ENCODE measurements at places on chromosomes 5 and 9.

- no peak overlapping the region for H3K27ac ChIP-seq
- DNase-seq: no peak
- H3K36me3 ChIP-seq: no peaks in the 10 kb centered on the region
Measured at GRCh38 chr5:97543166-97543565, 360.1 kb upstream of the RIOK2 start.

- H3K27me3 ChIP-seq: no peaks in the 10 kb centered on the region
- no peak for DNase-seq
- no peaks in the 10 kb centered on the region for H3K4me1 ChIP-seq
- no peak overlapping the region for H3K4me3 ChIP-seq
- H3K27ac ChIP-seq: no peak overlapping the region
- no peaks in the 10 kb centered on the region for H3K36me3 ChIP-seq
Measured at GRCh38 chr9:5516453-5517220, 6.3 kb downstream of the PDCD1LG2 start.

GRCh38 chr5:115194676-115195075 lies 25.0 kb upstream of the TRIM36 start:
- H3K4me1 ChIP-seq: peaks cover 7% of the 10 kb centered on the region
- DNase-seq: no peak
- no peaks in the 10 kb centered on the region for H3K36me3 ChIP-seq
- no peak overlapping the region for H3K27ac ChIP-seq
- no peak overlapping the region for H3K4me3 ChIP-seq

DNA sequence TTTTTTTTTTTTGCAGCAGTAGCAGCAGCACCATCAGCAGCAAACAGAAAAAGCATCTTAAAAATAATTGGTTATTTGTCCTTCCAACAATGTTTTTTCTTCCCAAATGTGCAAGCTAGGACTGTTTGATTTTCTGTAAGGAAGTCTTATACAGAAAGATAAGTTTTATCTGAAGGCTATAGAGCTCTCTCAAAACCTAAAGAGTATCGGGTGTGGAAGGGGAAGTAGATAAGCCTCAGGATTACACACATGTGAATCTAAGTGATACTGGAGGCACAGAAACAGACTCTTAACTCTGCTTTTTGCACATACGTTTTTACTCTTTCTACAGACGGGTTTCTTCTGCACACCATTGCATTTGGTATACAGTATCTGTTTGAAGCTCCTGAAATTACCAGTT lies 184.4 kb upstream of the FTMT start:
- DNase-seq: no peak
- no peaks in the 10 kb centered on the region for H3K27me3 ChIP-seq
- H3K36me3 ChIP-seq: no peaks in the 10 kb centered on the region
- no peaks in the 10 kb centered on the region for H3K4me1 ChIP-seq

- DNase-seq: no peak
- H3K36me3 ChIP-seq: no peaks in the 10 kb centered on the region
- H3K4me3 ChIP-seq: no peak overlapping the region
Measured at GRCh38 chr9:15944341-15944740, 391.5 kb downstream of the CCDC171 start.

GRCh38 chr9:90847971-90848370 lies 46.4 kb downstream of the SYK start:
- H3K36me3 ChIP-seq: no peaks in the 10 kb centered on the region
- DNase-seq: no peak
- no peaks in the 10 kb centered on the region for H3K27me3 ChIP-seq
- H3K4me1 ChIP-seq: peaks cover 6% of the 10 kb centered on the region
- H3K27ac ChIP-seq: no peak overlapping the region
- no peak overlapping the region for H3K4me3 ChIP-seq

GRCh38 chr5:10923310-10923709 lies 162.3 kb upstream of the DAP start:
- DNase-seq: no peak
- no peak overlapping the region for H3K4me3 ChIP-seq
- H3K27ac ChIP-seq: no peak overlapping the region
- H3K4me1 ChIP-seq: no peaks in the 10 kb centered on the region

DNA sequence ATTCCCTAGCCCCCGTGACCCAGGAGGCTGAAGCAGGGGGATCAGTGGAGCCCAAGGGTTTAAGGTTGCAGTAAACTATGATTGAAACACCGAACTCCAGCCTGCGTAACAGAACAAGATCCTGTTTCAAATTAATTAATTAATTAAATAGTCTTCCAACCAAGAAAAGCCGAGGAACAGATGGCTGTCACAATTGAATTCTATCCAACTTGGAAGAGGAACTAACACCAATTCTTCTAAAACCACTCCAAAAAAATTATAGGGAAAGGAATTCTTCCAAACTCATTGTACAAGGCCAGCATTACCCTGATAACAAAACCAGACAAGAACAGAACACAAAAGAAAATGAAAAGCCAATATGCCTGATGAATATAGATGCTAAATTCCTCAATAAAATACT lies 43.4 kb upstream of the RGS7BP start:
- no peaks in the 10 kb centered on the region for H3K36me3 ChIP-seq
- no peak for DNase-seq
- H3K27ac ChIP-seq: no peak overlapping the region
- no peak overlapping the region for H3K4me3 ChIP-seq
- no peaks in the 10 kb centered on the region for H3K27me3 ChIP-seq

GRCh38 chr9:112520069-112520468 lies 33.4 kb downstream of the KIAA1958 start:
- no peak for DNase-seq
- no peak overlapping the region for H3K4me3 ChIP-seq
- no peaks in the 10 kb centered on the region for H3K27me3 ChIP-seq
- H3K4me1 ChIP-seq: no peaks in the 10 kb centered on the region
- no peak overlapping the region for H3K27ac ChIP-seq

DNA sequence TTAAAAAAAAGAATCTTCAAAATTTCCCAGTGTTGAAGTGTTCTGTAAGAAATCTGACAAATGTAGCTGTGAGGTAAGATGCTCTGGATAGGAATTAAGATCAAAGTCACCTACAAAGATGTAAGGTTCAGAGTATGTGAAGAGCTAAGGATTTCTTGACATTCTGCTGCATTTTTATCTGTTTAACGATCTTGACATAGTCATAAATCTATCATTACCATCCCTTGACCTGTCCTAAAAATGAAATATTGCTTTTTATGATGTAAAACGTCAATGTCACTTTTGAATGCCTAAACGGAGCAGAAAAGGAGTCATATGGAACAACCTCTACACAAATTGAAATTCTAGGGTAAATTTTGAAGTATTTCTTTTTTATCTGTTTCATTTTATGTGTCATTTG lies 939.3 kb downstream of the CDH18 start:
- no peaks in the 10 kb centered on the region for H3K27me3 ChIP-seq
- DNase-seq: no peak
- H3K27ac ChIP-seq: no peak overlapping the region
- no peaks in the 10 kb centered on the region for H3K36me3 ChIP-seq
- H3K4me3 ChIP-seq: no peak overlapping the region

DNA sequence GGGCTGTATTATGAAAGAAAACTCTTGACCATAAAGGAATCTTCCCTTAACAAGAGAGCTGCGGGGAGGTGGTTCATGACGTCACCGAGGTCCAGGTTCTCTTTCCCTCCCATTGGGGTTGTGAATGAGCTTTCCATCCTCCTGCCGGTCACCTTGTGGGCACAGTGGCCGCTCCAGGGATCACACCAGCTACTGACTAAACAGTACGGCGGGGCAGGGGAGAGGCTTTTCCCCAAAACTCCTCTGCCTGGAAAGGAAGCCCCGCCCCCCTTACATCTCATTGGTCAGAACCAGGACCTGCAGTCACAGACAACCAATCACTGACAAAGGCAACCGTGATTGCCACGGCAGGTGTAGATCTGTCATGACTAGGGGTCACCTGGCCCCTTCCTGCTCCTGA lies 35.6 kb downstream of the ROR2 start:
- H3K27me3 ChIP-seq: no peaks in the 10 kb centered on the region
- H3K36me3 ChIP-seq: no peaks in the 10 kb centered on the region
- H3K4me3 ChIP-seq: no peak overlapping the region
- DNase-seq: no peak
- H3K27ac ChIP-seq: no peak overlapping the region

- no peak overlapping the region for H3K27ac ChIP-seq
- H3K4me3 ChIP-seq: no peak overlapping the region
Measured at GRCh38 chr5:55934115-55934613, 60.6 kb downstream of the IL6ST start.

DNA sequence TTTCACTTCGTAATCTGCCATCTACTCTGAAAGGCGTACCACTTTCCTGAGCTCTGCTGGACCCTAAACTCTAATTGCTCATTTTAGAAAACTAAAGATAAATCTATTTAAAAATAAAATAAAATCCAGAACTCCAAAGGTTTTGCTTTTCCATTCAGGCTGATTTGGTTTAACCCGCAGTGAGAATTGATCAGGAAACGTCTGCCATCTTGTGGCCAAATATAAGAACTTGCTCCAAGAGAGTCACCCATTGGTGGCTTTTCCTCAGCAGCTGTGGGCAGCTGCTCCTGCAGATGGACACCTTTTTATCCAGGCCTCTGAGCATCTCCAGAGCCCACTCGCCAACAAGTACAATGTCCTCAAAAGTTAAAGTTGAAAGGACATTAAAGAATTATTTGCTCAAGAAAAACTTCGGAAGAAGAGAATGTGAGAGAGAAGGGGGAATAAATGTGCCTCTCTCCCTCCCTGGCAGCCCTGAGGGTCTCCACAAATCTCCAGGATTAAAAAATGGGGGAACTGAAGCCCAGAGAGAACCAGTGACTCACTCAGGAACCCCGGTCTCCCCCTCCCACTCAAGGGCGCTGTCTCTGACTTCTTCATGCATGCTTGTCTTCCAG lies 4.1 kb downstream of the SAXO1 start:
- no peak overlapping the region for H3K4me3 ChIP-seq
- DNase-seq: no peak
- no peak overlapping the region for H3K27ac ChIP-seq
- H3K27me3 ChIP-seq: no peaks in the 10 kb centered on the region
- H3K36me3 ChIP-seq: no peaks in the 10 kb centered on the region

DNA sequence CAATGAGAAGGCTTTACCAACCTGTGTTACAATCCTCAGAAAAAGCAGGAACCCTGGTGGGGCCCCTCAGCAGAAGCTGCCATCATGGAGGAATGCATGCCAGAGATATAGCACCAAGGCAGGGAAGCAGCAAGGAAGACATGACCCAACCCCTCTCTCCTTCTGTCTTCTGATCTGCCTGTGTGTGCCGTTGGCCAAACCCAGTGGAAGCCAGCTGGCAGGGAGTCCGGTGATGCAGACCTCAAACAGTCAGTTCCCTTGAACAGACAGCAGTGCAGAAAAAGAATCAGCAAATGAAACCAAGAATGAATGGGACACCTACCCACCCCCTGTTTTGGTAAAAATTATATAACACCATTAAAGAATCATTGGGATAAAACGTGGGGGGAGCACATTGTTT lies 234.2 kb downstream of the ZNF608 start:
- H3K27ac ChIP-seq: no peak overlapping the region
- peaks cover 16% of the 10 kb centered on the region for H3K4me1 ChIP-seq
- DNase-seq: no peak
- H3K4me3 ChIP-seq: no peak overlapping the region
- H3K36me3 ChIP-seq: no peaks in the 10 kb centered on the region

DNA sequence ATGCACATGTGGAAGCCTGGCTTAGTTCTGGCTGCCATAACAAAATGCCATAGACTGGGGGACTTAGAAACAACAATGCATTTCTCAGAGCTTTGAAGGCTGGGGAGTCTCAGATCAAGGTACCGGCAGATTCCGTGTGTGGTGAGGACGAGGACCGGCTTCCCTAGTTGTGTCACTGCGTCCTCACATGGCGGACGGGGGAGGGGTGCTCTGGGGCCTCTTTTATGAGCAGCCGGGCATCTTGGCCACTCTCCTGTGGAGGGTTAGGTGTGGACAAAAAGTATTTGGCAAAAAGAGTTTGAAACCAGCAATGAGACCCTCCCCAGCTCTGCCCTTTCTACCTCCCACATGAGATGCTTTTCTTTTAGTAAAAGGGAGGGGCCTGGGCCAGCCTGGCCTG lies 118.5 kb upstream of the LPCAT1 start:
- no peak overlapping the region for H3K27ac ChIP-seq
- H3K27me3 ChIP-seq: peaks cover 23% of the 10 kb centered on the region
- H3K36me3 ChIP-seq: no peaks in the 10 kb centered on the region
- no peaks in the 10 kb centered on the region for H3K4me1 ChIP-seq
- H3K4me3 ChIP-seq: no peak overlapping the region

GRCh38 chr5:141780952-141781781 lies 97.0 kb downstream of the PCDH1 start:
- no peak for DNase-seq
- no peaks in the 10 kb centered on the region for H3K27me3 ChIP-seq

GRCh38 chr9:107627781-107628180 lies 138.2 kb upstream of the KLF4 start:
- no peaks in the 10 kb centered on the region for H3K36me3 ChIP-seq
- H3K4me3 ChIP-seq: no peak overlapping the region
- H3K27ac ChIP-seq: no peak overlapping the region
- H3K4me1 ChIP-seq: peaks cover 12% of the 10 kb centered on the region
- no peaks in the 10 kb centered on the region for H3K27me3 ChIP-seq

DNA sequence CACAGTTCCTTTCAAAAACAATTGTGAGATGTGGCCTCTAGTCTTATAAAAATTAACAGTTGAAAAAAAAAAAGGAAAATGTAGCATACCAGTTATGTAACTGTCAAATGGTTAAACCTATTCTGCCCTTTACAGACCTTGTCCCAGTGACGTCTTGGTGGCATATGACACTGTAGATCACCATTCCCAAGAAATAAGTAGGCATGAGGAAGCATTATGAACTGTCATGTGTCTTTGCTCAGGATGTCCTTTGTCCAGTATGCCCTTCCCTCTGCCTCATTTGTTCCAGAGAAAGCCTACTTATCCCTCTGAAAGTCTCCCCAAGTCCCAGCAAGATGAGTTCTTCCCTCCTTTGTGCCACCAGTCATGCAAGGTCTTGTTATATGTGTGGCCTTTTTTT lies 63.2 kb downstream of the PAM start:
- H3K27ac ChIP-seq: no peak overlapping the region
- no peaks in the 10 kb centered on the region for H3K4me1 ChIP-seq
- H3K36me3 ChIP-seq: no peaks in the 10 kb centered on the region
- DNase-seq: no peak
- H3K27me3 ChIP-seq: no peaks in the 10 kb centered on the region

DNA sequence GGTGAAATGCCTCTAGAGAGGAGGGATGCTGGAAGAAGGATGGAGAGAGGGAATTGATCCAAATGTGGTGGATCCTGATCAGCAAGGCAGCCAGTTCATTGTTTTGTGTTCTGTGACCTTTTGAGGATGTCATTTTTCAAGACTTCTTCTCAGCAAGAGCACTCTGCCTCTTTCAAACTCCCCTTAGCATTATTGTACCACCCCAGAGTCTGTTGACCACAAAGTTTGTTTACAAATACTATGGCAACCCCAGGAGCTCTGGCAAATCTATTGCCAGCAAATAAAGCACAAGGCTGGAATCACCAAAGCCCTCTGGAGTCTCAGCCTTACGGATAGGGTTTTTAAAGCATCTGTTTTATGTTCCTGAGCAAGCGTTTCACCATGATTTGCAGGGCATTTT lies 76.2 kb upstream of the SLC1A3 start:
- H3K4me1 ChIP-seq: peaks cover 5% of the 10 kb centered on the region
- H3K27me3 ChIP-seq: no peaks in the 10 kb centered on the region
